ENCODE measurements at places on chromosomes 7 and 10.

DNA sequence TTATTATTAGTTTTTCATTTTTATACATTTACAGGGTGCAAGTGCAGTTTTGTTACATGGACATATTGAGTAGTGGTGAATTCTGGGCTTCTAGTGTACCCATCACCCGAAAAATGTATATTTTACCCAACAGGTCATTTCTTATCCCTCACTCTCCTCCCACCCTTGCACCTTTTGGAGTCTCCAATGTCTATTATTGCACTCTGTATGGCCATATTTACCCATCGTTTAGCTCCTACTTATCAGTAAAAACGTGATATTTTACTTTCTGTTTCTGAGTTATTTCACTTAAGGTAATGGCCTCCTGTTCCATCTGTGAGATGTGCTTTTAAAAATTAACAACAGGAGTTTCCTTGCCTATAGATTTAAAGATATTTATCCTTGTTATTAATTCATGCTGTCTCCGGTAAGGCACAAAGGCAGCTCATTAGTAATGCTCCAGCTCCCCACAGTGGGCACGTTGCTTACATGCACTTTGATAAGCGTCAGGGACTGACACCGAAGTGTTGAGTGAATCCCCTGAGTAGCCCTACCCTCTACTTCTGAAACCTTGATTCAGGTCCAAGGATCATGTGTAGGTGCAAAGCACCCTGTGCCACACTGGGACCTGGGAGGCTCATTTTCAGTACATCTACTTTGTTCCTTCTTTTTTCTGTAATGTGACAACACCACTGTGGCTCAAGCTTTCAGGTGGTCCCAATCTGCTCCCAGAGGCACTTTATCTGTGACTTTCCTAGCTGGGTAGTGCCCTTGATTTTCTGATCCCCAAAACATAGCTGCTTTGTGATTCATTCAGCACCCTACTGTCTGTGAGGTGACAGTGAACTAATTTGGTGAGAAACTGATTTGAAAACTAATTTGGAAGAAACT is 27.3 kb downstream of the HYAL4 start:
- DNase-seq, result no peak

DNA sequence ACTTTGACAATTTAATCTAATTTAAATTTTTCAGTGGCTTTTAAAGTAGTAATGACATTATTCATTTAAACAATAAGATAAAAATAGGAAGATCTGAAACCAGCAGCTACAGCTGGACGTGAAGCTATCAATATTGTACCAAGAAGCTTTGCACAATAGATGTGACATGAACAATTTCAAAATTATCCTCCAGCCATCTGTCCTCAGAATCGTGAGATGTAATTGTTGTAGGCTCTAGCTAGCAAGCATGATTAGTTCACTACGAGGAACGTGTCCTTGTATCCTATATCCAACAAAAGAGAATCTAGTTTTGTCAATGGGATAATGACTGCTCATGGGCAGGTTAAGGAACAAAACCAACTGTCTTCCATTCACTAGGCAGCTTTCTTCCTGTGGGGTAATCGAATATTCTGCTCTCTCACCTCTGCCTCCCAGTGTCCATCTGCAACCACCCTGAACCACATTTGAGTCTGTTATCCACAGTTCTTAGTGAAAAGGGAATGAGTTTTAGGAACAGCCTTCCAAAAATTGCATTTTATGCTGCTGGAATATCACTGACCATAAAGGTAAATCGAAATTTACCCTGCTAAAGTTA is 247.3 kb downstream of the PARD3 start:
- DNase-seq, result no peak

DNA sequence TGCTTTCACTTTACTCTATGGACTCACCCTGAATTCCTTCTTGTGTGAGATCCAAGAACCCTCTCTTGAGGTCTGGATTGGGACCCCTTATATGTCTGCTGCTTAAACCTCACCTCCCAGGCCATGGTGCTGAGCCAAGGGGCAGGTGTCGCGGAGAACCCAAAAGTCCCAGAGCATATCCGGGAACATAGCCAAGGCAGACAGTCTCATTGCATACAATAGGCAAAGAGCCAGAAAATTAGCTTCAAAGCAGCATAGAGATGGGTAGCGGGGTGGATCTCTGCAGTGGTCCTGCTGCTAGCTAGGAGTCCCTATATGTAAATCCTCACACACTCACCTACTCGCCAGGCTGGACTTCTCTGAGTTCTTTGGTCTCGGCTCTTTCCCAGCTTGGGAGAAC is 5.5 kb downstream of the CCL24 start:
- no peak for DNase-seq

GRCh38 chr7:2451171-2452073 is 24.8 kb downstream of the GRIFIN start:
- DNase-seq, result peak; percentile 77

DNA sequence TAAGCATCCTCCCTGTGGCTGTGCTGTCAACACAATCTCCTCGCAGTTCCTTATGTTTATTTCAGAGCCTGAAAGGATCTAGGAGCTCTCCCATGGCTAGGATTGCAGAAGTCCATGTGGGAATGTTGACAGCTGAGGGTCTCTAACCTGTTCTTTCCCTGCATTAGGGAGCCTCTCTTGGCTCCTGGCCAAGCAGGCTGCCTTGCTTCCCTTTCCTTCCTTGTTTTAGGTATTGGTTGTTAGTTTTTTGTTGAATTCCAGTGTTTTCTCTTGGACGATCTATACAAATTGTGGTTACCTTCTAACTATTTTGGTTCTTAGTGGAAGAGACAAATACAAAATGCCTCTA is 171.8 kb downstream of the MLLT10 start:
- DNase-seq, result no peak

DNA sequence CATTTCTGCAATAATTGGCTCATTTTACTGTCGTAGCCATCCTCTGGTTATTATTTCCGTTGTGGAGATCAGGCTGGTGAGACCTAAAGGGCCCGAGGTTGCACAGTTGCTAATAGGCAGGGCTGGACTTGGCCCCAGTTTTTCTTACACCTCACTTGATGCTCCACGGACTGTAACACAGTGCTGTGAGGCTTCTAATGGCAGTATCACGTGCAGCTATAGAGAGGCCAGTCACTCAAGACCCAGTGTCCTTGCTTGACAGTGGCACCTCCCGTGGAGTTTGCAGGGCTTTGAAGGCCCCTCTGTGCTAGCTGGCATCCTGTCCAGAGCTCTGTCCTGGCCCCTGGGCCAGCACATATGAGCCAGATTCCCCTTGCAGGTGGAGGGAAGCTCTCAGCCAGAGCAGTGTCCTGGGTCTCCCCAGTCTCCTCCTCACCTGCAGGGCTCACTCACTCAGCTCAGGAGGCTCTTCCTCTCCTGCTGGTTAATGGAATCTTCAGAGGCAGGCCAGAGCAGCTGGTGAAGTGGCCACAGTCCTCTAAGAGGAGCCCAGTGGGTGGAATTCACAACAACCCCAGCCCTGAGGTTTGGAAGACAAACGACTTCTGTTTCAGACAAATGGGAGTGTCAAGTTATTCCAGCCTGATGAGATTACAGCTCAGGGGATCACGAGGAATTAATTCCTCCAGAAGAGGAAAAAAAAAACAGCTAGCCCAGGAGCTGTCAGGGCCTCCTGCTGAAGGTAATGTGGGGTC is 114.2 kb upstream of the FAM180A start:
- no peak for DNase-seq

GRCh38 chr7:97149843-97150242 is 32.3 kb downstream of the SDHAF3 start:
- no peak for DNase-seq

- DNase-seq, result no peak
Observed at GRCh38 chr7:41463770-41464470, 239.0 kb downstream of the INHBA start.

DNA sequence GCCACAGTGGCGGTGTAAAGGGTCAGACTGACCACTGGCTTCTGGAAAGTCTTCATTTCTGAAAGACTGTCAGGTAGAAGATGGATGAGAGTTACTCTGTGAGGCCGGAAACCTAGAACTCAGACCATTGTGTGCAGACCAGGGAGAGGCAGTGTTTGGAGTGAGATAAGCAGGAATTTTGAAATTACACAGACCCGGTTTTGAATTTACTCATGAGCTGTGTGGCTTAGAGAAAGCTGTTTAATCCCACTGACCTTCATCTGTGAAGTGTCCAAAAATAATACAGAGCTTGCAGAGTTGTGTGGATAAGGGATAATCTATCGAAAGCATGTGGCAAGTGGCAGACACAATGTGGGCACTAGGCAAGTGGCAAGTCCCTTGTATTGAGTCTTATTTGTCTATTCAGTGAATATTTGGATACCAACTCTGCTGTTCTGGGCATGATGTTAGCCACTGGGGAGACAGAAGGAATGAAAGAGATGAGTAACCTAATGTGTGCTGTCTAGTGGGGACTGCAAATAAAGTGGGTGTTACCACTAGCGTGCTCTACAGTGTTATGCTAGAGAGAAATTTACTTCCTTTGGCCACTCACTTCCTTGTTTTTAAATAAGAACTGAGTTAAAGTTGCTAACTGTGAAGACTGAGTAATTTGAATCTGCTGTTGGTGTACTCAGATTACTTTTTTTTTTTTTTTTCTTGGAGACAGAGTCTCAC is 69.4 kb downstream of the KIAA1217 start:
- no peak for DNase-seq

GRCh38 chr10:63921908-63922467 is 400.8 kb downstream of the REEP3 start:
- no peak for DNase-seq

DNA sequence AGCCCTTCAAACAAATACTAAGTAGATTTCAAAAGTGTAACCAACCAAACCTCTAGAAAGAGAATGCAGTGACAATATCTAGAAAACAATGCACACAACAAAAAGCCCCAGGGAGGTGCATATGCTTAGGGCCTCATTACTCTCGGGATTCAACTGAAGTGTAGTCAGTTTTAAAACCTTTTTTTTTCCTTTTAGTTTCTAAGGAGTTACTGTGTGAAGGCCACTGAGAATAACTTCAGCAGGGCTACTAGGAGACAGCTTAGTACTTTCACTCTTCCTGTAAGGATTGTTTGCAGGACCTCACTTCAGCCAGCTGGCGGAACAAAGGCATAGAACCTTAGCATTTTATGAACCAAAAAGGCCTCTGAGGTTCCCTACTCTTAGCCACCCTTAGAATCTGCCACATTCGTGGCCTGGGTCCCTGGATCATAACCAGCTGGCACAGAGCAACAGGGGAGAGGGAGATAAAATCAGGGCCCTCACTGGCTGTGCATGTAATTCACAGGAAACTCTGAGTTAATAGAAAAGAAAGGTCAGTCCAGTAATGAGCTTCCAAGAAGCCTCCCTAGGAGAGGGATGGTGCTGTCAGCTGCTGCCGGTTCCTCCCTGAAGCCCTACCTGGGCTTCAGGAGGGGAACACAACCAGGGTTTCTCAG is 3.6 kb downstream of the VOPP1 start:
- no peak for DNase-seq

DNA sequence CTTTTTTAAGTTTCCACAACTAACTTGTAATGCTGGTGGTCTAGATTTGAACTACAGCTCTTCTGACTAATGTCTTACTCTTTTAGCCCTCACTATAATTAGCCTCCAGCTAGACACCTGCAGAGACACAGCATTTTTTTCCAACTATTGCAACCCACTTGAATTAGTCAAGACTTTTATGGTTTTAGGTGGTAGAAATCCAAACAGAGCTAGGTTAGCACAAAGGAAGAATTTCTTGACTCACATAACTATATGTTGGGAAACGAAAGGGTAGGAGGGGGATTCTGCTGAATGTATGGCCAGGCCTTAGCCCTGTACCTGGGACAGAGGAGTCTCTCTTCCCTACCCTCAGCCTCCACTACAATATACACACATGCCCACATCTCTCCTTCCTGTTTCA is 586.1 kb downstream of the INHBA start:
- no peak for DNase-seq

DNA sequence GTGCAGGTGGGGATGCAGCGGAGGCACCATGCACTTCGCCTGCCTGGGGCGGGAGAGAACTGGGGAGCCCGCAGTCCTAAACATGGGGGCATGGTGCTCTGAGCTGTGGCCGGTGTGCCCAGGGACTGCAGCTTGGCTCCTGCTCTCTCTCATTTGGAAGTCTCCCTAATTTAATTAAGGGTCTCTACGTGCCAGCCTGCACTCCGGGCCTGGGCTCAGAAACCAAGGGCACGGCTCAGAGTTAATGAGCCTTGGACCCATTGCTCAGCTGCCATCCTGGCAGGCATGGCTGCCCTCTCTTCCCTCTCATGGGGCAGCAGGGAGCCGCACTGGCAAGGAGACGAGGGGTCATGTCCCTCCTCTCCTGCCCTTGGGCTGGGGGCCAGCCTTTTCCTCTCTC is 115.6 kb downstream of the CDH23 start:
- DNase-seq, result no peak

DNA sequence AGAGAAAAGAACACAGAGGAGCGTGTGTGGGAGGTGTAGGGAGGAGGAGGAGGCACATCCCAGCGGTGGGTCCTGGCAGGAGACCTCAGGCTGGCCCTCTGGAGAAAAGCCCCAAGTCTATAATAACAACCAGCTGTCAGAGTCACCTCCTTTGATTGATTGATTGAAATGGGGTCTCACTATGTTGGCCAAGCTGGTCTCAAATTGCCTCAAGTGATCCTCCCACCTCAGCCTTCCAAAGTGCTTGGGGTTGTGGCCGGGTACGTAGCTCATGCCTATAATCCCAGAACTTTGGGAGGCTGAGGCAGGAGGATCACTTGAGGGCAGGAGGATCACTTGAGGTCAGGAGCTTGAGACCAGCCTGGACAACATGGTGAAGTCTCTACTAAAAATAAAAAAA is 103.0 kb upstream of the ANLN start:
- no peak for DNase-seq

DNA sequence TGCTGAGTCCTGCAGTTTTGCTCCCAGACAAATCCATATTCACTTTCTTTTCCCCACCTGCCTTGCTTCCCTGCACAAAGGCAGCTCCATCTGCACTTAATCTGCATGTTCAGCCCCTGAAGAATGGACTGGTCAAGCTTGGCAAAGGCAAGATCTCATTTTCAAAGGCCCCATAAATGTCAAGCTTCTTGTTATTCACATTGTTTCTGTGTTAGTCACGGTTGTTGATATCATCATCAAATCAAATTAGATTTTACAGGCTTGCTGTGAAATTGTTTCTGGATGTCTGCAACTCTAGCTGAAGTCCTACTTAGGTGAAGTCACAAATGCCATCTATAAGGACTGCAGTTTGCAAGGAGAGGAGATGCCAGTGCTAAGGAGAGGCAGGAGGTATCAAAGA is 91.0 kb downstream of the GPAM start:
- no peak for DNase-seq

- DNase-seq, result no peak
Observed at GRCh38 chr7:96495751-96496216, 173.9 kb upstream of the SLC25A13 start.

- DNase-seq, result no peak
Observed at GRCh38 chr7:46603780-46604179, 682.7 kb upstream of the IGFBP3 start.

GRCh38 chr7:110522061-110522760 is 568.7 kb upstream of the LRRN3 start:
- DNase-seq, result no peak

GRCh38 chr10:30738416-30738815 is 108.9 kb upstream of the LYZL2 start:
- no peak for DNase-seq
